ENCODE measurements at places on chromosomes 2 and 18.

GRCh38 chr2:182088681-182089320 lies 103.1 kb downstream of the PPP1R1C start:
- no peak for DNase-seq

DNA sequence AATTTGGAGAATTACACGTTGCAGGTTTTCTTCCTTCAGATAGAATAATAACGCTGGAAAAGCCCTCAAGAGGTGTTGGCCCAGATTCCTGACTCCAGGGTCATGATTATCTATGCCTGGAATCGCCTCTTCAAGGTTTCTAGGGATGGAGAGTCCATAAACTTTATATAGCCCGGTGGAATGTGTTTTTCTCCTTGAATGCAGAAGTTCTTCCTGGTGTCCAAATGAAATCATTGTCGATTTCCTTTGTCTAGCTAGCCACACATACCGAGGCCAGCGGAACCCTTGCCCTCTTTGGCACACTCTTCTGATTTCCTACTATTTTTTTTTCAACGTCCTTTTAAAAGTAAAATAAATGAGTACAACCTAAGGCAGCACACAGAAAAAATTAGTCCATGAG lies 117.8 kb downstream of the PID1 start:
- no peak for DNase-seq

DNA sequence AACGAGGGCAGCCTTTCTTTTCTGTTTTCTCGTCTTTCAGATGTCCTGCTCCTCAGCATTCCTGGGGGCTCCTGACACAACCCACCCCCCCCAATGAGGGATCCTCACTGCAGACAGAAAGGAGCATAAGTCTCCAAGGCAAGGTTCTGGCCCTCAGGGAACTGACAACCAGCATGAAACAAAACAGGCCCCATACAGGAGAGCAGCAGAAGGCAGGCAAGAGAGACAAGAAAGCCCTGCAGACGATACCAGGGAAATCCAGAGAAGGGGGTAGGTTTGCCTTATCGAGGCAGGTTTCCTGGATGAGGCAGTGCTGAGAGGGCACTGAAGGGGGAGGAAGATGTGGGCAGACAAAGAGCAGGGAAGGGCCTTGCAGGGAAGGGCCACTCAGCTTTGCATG lies 103.9 kb upstream of the EPAS1 start:
- no peak for DNase-seq

DNA sequence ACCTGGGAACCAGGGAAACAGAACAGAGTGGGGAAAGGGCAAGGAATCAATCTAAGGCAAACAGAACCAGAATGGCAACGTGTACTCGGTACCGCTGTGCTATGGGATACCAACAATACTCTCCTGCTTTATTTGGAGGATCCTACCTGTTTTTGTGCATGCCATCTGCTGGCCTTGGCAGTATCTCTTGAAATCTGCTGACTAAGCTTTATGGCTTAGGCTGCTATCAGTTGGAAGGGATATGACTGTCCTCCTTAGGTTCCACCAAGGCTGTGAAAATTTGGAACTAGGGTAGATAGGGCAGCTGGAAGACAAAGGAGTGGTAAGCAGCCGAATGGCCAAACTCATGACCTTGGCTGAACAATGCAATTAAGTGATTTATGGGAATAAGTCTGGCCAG lies 71.3 kb upstream of the LYPD6 start:
- no peak for DNase-seq

DNA sequence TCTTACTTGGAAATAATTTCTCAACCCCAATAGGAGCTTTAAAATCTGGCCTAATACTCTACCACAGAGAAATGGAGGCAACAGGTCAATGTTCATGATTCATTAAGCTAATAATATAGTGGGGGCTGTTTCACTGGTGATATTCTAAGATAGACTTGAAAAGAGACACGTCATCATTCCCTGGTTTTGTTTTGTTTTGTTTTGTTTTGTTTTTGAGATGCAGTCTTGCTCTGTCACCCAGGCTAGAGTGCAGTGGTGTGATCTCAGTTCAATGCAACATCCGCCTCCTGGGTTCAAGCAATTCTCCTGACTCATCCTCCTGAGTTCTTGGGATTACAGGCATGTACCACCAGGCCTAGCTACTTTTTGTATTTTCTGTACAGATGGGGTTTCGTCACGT lies 37.5 kb upstream of the SOS1 start:
- no peak for DNase-seq

DNA sequence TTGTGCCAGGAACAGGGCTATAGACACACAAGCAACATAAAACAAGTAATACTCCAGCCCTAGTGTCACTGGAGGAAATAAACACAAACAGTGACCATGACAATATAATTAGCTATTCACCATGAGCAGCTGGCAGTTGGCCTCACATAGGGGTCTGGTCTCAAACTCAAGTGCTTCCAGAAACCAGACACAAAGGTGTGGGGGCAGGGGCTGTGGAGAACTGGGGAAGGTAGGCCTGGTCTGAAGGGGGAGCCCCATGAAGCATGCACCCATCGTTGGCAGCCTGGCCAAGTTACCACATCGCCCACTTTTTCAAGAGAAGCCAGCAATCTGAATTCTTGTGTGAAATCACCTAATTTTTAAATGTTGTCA lies 49.5 kb upstream of the SP3 start:
- no peak for DNase-seq

GRCh38 chr18:80132180-80132812 lies 23.2 kb downstream of the ADNP2 start:
- no peak for DNase-seq

- no peak for DNase-seq
Measured at GRCh38 chr2:63942788-63943187, 76.4 kb downstream of the VPS54 start.

All from CD4-positive, alpha-beta T cell (primary cell).